ENCODE measurements at places on chromosomes 16 and 17. TPM values are rescaled to one million over a fixed set of nuclear protein-coding genes. Genes with fewer than 3 reads are reported as not detected.

Gene CIBAR2
- not detected for total RNA-seq

Gene MED13
- 48.9 TPM for total RNA-seq

Gene SEPTIN12
- total RNA-seq = not detected

Gene TPSAB1
- total RNA-seq = 0.32 TPM

Gene ADGRG1
- total RNA-seq = 34.3 TPM

Gene KRT15
- not detected for total RNA-seq

Gene SLFN12
- total RNA-seq = 10.4 TPM

Gene TBC1D26
- not detected for total RNA-seq

Gene KCNH6
- total RNA-seq = not detected

Gene SLC35G3
- not detected for total RNA-seq

- ATAC-seq = no peak
These were observed 631.9 kb upstream of the CA10 start for GRCh38 chr17:52790359-52790955.

DNA sequence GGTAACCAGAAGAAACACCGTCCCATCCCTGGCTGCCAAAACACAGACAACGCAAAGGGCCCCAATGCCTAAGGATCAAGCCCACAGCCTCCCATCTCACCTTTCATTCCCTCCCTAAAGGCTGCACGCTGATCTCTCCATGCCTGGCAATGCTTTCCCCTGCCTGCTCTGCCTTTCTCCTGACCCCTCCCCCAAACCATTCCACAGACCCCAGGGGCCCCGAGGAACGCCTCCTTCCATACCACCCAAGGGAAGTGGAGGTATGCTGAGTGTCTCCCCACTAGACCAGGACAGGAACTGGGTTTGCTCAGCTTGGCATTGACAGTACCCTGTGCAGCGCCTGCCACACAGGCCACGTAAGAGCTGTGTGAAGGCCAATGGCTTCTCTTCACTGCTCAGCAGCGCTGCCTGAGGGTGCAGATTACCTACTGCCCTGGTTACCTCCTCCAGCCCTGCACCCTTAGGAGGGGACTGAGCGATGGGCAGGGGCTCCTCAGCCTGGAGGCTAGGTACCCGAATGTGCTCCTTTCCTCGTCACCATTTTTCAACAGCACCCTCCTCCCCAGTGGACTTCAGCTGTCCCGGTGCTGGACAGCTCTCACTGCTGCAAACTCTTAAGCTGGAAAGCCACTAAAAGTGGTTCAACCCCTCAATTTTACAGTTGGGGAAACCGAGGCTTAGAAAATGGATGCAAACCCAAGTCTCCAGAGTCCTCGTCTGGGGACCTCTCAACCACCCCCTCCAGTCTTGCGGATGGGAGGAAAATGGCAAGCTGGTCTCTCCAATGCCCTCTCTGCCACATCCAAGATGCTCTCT, 45.0 kb downstream of the SRCIN1 start:
- ATAC-seq = no peak

DNA sequence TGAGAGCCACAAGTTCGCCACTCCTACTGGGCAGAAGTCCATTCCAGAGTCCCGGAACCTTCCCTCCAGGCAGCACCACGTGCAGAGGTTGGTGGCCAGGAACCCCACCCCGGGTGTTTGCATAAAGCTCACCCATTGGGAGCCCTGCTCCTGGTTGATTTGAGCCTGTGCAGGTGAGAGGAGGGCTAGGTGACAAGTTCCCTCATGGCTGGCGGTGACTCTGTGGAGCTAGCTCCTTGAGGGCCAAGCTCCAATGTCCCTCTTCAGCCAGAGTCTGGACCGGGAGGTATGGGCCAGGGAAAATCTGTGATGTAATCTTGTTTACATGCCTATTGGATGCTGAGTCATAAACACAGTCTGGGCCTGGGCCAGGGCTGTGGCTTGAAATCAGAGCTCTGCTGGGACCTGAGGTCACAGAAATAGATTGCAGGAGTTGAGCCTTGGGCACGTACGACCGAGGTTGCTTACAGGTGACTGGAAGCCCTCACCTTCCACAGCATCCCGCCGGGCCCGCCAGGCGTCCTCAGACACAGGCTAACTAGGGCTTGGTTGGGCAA, 118.9 kb downstream of the AATF start:
- ATAC-seq = no peak

- no peak for ATAC-seq
These were observed 104.7 kb upstream of the CHMP6 start for GRCh38 chr17:80886641-80887573.

GRCh38 chr17:11412654-11413053, 171.6 kb downstream of the SHISA6 start:
- no peak for ATAC-seq

- ATAC-seq = no peak
These were observed 388.0 kb upstream of the CDH8 start for GRCh38 chr16:62424206-62424605.

DNA sequence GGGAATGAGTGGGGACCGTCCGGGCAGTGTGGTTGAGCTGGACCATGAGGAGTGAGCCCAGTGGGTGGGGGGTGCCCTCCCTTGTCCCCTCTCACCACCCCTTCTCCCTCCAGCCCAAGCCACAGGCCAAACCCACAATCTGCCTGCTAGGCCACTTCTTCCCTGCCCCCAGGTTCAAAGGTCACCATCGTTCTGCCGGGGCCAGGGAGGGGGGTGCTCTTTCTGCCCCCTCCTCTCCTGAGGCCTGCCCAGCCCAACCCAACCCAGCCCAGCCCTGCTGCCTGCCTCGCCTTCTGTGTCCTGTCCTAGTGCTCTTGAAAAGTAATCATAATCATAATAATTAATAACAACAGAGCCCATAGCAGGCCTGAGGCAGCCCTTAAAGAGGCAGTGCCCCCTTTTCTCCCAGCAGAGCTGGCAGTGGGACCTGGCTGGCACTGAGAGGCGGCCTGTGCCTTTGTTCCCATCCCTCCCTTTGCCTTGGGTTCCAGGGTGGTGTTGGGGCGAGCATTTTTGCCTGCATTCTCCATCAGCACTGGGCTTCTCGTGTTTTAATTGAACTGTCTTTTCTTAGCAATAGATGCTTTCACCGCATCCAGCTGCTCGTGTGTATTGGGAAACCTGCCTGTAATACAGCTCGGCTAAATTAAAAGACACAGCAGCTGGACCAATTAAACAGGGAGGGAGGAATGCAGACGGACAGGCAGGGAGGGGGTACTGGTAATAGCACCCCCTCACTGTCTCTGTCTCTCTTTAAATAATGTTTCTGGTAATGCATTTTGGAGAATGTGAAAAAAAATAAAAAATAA, 46.8 kb downstream of the SREBF1 start:
- ATAC-seq = no peak

DNA sequence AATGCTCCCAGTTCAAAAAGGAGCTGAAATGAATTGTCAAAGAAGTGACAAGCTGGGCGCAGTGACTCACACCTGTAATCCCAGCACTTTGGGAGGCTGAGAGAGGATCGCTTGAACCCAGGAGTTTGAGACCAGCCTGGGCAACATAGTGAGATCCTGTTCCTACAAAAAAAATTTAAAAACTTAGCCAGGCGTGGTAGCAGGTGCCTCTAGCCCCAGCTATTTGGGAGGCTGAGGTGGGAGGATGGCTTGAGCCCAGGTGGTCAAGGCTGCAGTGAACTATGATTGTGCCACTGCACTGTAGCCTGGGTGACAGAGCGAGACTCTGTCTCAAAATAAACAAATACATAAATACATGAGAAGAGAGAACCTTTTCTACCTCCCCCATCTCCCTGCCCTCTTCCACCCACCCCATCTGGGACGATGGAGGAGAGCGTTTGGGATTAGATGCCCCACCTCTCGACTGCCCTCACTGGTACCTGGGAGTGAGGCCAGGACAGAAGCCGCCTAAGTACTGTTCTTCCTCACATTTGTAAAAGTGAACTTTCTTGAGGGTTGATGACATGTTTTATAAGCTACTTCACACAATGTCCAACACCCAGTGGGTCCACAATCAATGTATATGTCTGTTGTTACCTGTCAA, 2.4 kb downstream of the IL4R start:
- no peak for ATAC-seq

DNA sequence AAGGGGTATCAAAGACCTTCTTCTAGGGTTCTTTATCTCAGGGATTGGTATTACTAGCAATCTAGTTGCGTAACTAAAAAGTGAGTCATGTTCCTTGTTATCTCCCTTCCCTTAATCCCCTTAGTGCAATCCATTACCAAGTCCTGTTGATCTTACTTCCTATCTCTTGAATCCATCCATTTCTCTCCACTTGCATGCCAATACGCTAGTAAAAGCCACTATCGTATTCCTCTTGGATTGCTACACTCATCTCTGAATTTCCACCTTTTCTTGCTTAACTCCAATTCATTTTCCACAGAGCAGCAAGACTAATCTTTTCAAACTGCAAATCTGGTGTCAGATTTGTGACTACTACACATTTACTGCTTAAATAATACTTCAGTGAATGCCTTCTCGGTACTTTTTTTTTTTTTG, 1.8 kb upstream of the ADAT1 start:
- no peak for ATAC-seq

- ATAC-seq = no peak
These were observed 5.2 kb downstream of the TBX4 start for GRCh38 chr17:61457226-61457983.

GRCh38 chr16:65142276-65142675, 20.4 kb upstream of the CDH11 start:
- no peak for ATAC-seq

DNA sequence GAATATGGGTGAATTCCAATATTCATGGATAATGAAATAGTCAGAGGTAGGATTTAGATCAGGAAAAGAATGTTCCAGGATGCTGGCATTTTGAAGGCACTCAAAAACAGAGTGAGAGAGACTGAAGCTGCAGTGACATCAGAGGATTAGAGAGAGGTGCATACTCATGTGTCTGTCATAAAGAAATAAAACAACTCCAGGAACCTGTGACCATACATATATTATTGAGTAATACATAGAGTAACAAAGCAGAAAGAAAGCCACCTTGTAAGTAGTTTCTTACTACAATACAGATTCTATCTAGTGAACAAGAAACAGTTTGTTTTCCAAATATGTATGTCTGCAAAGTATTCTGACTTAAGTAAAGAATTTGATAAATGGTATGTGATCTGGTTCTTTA, 62.3 kb upstream of the PHOSPHO1 start:
- peak; percentile 78 for ATAC-seq

DNA sequence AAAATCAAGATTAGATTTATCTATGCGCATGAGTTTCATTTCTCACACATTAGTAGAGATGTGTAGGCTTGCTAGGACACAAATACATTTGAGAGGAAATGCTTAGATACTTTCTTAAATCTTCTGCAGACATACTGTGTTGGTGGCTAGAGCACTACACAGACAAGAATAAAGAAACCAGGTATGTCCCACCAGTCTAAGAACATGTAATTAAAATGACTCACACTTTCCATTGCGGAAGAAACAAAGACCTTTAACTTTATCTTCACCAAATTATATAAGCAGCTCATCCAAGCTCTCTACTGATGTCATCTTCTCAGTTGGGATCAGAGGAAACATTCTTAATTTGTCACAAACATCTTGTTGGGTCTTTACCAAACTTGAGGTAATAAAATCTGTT, 12.5 kb downstream of the GABARAPL2 start:
- ATAC-seq = no peak

- ATAC-seq = no peak
These were observed 46.1 kb downstream of the TBX4 start for GRCh38 chr17:61498042-61498994.

DNA sequence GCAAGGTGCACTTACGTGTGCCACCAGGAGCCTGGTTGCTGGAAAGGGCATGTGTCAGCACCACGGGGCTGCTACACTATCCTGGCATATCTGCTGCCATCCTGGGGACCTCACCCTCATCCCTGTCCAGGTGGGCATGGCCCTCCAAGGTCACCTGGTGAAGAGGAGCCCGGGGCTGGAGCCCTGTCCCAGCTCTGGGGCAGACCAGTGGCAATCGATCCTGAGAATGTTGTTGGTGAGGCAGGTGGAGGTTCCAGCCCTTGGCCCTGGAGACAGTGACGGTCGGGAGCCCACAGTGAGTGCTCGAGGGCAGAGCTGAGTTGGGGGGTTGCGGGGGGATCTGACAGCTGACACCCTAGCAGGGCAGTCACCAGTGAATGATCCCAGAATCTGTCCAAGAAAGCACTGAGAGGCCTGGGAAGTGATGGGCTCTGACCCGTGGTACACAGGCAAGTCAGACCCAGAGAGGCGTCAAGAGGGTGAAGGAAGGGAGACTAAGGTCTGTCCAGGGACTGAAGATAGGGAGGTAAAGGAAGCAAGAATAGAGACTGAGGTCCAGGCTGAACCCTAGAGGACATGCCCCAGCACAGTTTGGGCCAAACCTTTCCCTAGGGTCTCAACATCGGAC, 17.6 kb downstream of the POLR3K start:
- ATAC-seq = no peak

GRCh38 chr17:1379930-1380313, 20.1 kb downstream of the YWHAE start:
- ATAC-seq = peak; percentile 86

- no peak for ATAC-seq
These were observed 3.3 kb downstream of the FOXF1 start for GRCh38 chr16:86513471-86514277.

- peak; percentile 84 for ATAC-seq
These were observed 41.7 kb downstream of the ZZEF1 start for GRCh38 chr17:4100883-4101756.

GRCh38 chr17:79698146-79698846, 32.4 kb upstream of the ENPP7 start:
- ATAC-seq = no peak

DNA sequence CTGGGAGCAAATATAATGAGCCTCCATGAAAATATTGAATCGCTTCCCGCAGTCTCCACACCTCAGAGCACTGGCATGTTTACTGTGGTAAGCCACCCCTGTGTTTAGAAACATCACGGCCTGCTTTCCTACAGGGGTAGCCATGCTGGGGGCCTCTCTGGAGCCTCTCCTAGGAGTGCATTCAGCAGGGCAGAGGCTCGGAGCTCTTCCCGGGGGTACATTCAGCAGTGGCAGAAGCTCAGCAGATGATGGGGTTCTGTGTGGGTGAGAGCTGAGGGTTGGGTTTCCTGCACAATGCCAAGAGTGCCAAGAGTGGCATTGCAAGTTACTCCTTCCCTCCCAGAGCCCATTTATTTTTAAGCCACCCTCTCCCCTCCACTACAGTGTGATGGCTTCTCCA, 386.6 kb downstream of the SEC14L1 start:
- ATAC-seq = no peak

GRCh38 chr16:27431773-27432532, 30.0 kb downstream of the IL21R start:
- ATAC-seq = peak; percentile 26

DNA sequence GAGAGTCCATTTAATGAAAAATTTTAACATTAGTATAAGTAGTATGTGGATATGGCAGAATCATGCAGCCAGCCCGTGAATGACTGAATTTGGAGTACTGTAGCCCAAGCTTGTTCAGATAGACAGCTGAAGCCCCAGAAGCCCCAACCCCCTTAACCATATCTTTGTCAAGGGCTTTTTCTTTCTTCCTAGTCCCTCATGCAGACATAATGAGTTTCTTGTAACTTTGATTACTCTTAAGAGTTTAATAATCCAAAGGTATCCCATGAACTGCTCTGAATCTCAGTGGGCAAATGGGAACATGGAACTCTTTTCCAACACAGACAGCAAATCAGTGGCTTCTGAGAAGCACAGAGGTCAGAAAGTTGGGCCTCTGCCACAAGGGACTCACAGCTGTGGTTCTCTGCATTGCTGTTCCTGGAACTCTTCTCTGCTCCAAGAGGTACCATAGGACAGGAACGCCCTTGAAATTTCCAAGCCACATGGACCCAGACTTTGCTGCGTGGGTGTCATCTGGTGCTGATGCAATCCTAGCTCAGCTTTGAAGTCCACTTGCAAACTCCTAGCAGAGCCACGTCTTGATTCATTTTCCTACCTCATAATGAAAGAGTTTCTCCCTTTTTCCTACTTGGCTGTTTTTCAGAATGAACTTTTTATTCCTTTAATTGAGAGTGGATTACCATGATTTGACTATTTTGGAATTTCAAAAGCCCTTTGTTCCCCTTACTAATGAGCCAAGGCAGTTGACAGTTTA, 18.1 kb downstream of the LYRM1 start:
- ATAC-seq = peak; percentile 34
